Activated B cell treated with CpG ODN at 0.5 μM for 24 hours (primary cell): ENCODE measurements at places on chromosomes 2 and 18. TPM values are rescaled to one million over a fixed set of nuclear protein-coding genes. Genes with fewer than 3 reads are reported as not detected.

Gene FMNL2
- 2.8 and 4.0 TPM in 2 replicates for total RNA-seq

Gene CYP27C1
- total RNA-seq = not detected in 2 replicates

Gene HOXD9
- total RNA-seq = not detected in 2 replicates

Gene UGT1A10
- total RNA-seq = not detected in 2 replicates

Gene WNT10A
- total RNA-seq = 26.9 and 31.8 TPM in 2 replicates

Gene TXNDC2
- 0.13 and 0.54 TPM in 2 replicates for total RNA-seq

Gene PCARE
- not detected in 2 replicates for total RNA-seq

Gene SIGLEC15
- not detected in 2 replicates for total RNA-seq

Gene RUFY4
- 0.53 TPM in 1 of 2 replicates, not detected in the other for total RNA-seq

- no peak for DNase-seq
- H3K4me1 ChIP-seq = no peaks in the 10 kb centered on the region
- H3K27ac ChIP-seq = no peak overlapping the region
- H3K4me3 ChIP-seq = no peak overlapping the region
- H3K27me3 ChIP-seq = peaks cover 24% of the 10 kb centered on the region
These were observed 29.2 kb upstream of the MBOAT2 start for GRCh38 chr2:9032536-9033255.

- H3K36me3 ChIP-seq = peaks cover 8% of the 10 kb centered on the region
- H3K4me1 ChIP-seq = peaks cover 11% of the 10 kb centered on the region
- H3K27me3 ChIP-seq = no peaks in the 10 kb centered on the region
- no peak overlapping the region for H3K27ac ChIP-seq
- no peak overlapping the region for H3K4me3 ChIP-seq
These were observed 24.4 kb downstream of the ABHD3 start for GRCh38 chr18:21680161-21680560.

GRCh38 chr2:37570773-37571586 lies 100.5 kb downstream of the CDC42EP3 start:
- peaks cover 28% of the 10 kb centered on the region for H3K4me1 ChIP-seq
- H3K36me3 ChIP-seq = no peaks in the 10 kb centered on the region
- H3K27ac ChIP-seq = peak overlapping the region; percentile 38
- no peak overlapping the region for H3K4me3 ChIP-seq

- H3K4me1 ChIP-seq = no peaks in the 10 kb centered on the region
- no peak for DNase-seq
- no peak overlapping the region for H3K4me3 ChIP-seq
- no peaks in the 10 kb centered on the region for H3K36me3 ChIP-seq
These were observed 33.0 kb upstream of the KIF5C start for GRCh38 chr2:148842050-148842449.

GRCh38 chr2:127107622-127107999 lies 657 bp upstream of the BIN1 start:
- DNase-seq = no peak
- peak overlapping the region; percentile 86 for H3K4me3 ChIP-seq
- H3K27ac ChIP-seq = no peak overlapping the region
- peaks cover 13% of the 10 kb centered on the region for H3K4me1 ChIP-seq
- peaks cover 8% of the 10 kb centered on the region for H3K27me3 ChIP-seq
- H3K36me3 ChIP-seq = no peaks in the 10 kb centered on the region

GRCh38 chr2:137221797-137222492 lies 456.6 kb downstream of the THSD7B start:
- H3K36me3 ChIP-seq = no peaks in the 10 kb centered on the region
- no peaks in the 10 kb centered on the region for H3K4me1 ChIP-seq
- no peak overlapping the region for H3K27ac ChIP-seq
- DNase-seq = no peak

DNA sequence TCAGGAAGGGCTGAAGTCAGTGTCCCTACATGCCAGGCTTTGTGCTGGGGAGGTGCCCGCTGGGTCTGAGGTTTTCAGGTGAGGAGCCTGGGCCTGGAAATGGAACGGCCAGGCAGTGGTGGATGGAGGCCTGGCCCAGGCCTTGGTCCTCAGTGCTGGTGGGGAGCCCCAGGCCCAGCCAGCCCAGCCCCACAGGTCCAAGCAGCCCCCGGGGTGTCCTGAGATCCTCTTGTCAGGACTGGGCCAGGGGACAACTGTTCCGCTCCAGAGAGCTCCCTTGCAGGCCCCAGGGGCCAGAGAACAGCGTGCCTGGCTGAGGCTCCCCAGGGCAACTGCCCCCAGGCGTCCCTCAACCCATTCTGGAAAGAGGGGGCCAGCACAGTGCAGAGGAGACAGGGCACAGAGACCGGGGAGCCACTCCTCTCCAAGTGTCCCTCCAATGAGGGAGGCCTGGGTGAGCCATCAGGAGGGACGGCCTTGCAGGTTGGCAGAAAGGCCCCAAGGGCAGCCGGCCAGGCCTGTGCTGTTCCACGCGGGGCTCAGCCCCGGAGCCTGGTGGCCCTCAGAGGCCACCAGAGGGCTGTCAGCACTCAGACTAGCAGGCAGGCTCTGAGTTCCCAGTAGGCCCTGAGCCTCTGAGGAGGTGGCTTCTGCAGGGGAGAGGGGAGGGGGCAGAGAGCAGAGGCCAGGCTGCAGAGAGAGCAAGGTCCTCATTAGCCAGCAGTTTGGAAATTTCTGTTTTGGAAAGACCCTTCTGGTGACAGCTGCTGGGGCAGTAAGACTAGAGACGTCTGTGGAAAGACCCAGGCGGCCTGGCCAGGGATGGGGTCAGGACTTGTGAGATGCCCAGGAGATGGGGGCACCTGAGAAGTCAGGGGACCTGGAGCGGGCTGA lies 29.4 kb upstream of the SNED1 start:
- DNase-seq = peak; percentile 12
- no peaks in the 10 kb centered on the region for H3K4me1 ChIP-seq
- no peaks in the 10 kb centered on the region for H3K36me3 ChIP-seq
- no peak overlapping the region for H3K27ac ChIP-seq
- peaks cover 9% of the 10 kb centered on the region for H3K27me3 ChIP-seq

GRCh38 chr18:79790996-79791972 lies 6.5 kb upstream of the KCNG2 start:
- no peak for DNase-seq
- peaks cover 42% of the 10 kb centered on the region for H3K27me3 ChIP-seq
- peak overlapping the region; percentile 0 for H3K4me3 ChIP-seq
- no peaks in the 10 kb centered on the region for H3K36me3 ChIP-seq
- H3K27ac ChIP-seq = no peak overlapping the region
- H3K4me1 ChIP-seq = peaks cover 31% of the 10 kb centered on the region

DNA sequence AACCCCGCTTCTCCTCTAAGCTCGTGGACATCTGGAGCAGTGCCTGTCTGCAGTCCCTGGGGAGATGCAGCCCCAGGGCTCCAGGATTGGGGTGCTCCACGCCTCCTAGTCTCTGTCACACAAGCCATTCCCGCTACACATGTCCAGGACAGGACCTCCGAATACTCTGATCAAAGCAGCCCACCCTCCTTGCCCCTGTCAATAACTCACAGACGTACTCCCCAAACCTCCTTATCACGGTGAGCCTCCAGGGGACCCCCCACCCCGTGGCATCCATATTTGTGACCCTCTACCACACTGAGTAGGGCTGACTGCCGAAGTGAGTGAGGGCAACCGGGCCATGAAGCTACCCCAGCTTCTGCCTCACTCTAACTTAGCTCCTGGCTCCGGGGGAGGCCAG lies 727.7 kb downstream of the GALR1 start:
- H3K4me1 ChIP-seq = no peaks in the 10 kb centered on the region
- H3K4me3 ChIP-seq = no peak overlapping the region
- H3K36me3 ChIP-seq = no peaks in the 10 kb centered on the region

GRCh38 chr2:78145997-78146722 lies 624.0 kb upstream of the LRRTM4 start:
- DNase-seq = no peak
- no peaks in the 10 kb centered on the region for H3K36me3 ChIP-seq
- no peaks in the 10 kb centered on the region for H3K27me3 ChIP-seq
- H3K27ac ChIP-seq = no peak overlapping the region
- H3K4me3 ChIP-seq = no peak overlapping the region

- no peak overlapping the region for H3K27ac ChIP-seq
- H3K36me3 ChIP-seq = no peaks in the 10 kb centered on the region
- no peaks in the 10 kb centered on the region for H3K27me3 ChIP-seq
- no peak for DNase-seq
- H3K4me1 ChIP-seq = no peaks in the 10 kb centered on the region
- H3K4me3 ChIP-seq = no peak overlapping the region
These were observed 791.9 kb upstream of the SOX11 start for GRCh38 chr2:4900242-4900641.

DNA sequence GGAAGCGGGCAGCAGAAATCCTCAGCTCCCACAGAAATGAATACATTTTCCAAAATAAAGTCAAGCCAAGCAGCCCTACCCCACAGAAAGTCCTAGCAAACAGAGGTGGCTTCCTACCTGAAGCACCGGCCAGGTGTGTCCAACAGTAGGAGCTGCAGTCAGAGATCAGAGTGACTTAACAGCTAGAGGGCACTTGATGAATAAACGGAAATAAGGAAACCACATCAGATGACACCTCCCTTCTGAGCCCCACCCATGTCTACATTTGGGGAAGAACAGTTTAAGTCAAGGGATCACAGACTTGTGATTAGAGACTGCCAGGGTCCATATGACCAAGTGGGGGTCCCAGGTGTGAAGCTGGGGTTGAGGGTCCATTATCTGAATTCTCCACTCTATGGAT lies at the start of gene CXCR1:
Gene CXCR1 (minus strand): TSS at position 172 of the 400 bp plus-strand sequence. CDS start 1,751 bp downstream, outside the sequence.
- H3K4me3 ChIP-seq = no peak within 1 kb of the TSS
- no peak within 1 kb of the TSS for H3K27ac ChIP-seq
- no peak for DNase-seq
- H3K27me3 ChIP-seq = peaks cover 26% of the 10 kb centered on the region
- no peaks in the 10 kb centered on the region for H3K36me3 ChIP-seq

DNA sequence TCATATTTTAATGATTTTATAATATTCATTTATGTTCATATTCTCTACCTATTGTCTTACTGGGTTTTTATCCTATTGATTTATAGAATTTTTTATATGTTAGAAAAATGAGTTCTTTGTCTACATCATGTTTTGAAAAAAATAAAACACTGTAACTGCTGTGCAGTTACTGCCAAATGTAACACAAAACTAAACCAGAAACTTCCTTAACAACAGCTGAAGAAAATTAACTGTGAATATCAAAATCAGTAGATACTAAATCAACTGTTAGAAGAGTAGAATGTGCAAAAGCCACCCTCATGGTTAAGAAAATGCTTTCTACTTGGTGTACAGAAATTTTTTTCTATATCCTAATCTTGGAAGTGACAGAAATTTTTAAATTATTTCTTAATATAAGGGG lies 69.5 kb downstream of the PTRHD1 start:
- DNase-seq = no peak
- peaks cover 31% of the 10 kb centered on the region for H3K36me3 ChIP-seq
- H3K27me3 ChIP-seq = no peaks in the 10 kb centered on the region
- no peak overlapping the region for H3K4me3 ChIP-seq
- peaks cover 29% of the 10 kb centered on the region for H3K4me1 ChIP-seq

DNA sequence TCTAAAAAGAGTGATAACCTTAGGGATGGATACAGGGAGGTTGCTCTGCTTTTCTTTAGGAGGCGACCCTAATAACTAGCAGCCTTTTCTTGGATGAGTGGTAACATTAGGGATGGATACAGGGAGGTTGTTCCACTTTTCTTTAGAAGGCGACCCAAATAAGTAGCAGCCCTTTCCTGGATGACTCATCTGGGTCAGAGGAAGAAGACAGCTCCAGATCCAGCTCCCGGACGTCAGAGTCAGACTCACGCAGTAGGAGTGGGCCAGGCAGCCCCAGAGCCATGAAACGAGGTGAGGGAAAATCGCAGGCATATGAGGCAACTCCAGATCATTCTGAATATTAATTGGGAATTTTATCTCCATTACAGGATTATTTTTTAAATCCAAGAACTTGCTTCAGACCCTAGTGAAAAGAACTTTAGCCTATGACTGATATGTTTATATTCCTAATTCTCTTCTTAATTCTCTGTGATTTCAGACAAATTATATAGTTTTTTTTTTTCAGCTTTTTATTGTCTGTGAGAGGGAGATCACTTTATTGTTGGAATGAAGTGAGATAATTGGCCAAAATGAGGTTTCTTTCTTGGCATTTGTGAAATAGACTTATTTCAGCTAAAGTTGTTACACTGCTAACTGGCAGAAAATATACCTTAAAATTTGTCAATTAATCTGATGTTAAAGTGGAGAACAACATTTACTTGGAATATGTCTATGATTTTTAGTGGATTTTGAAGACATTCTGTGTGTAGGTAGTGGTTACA lies 31.2 kb upstream of the C1GALT1C1L start:
- H3K4me3 ChIP-seq = no peak overlapping the region
- H3K27me3 ChIP-seq = peaks cover 29% of the 10 kb centered on the region
- no peak for DNase-seq
- H3K4me1 ChIP-seq = no peaks in the 10 kb centered on the region
- no peak overlapping the region for H3K27ac ChIP-seq

- no peaks in the 10 kb centered on the region for H3K36me3 ChIP-seq
- DNase-seq = no peak
- H3K27me3 ChIP-seq = no peaks in the 10 kb centered on the region
- no peaks in the 10 kb centered on the region for H3K4me1 ChIP-seq
- H3K27ac ChIP-seq = no peak overlapping the region
- H3K4me3 ChIP-seq = no peak overlapping the region
These were observed 29.0 kb downstream of the CCDC195 start for GRCh38 chr2:224687156-224687555.
